Mesenchymal stem cell (in vitro differentiated cells and primary cell): ENCODE measurements at places on chromosomes 16 and 17.

DNA sequence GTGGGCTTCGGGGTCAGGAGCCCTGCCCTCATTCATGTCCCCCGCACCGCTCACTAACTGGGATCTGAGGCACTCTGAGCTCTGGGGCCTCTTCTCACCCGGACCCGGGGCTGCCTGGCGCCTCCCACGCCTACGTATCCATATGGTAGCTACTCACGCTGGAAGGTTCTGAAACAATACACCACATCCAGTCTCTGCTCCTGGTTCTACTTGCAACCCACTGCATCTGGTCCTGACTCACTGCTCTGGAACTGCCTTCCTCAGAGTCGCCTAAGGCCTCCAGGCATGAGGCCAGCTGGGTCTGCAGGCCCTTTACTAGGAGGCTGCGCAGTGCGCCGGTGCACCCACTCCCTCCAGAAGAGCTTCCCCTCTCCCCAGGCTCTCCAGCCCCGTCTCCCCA is 18.1 kb downstream of the USP36 start:
- DNase-seq, result peak; percentile 75

- DNase-seq, result no peak
Measured at GRCh38 chr17:60256174-60256573, 106.4 kb downstream of the CA4 start.

DNA sequence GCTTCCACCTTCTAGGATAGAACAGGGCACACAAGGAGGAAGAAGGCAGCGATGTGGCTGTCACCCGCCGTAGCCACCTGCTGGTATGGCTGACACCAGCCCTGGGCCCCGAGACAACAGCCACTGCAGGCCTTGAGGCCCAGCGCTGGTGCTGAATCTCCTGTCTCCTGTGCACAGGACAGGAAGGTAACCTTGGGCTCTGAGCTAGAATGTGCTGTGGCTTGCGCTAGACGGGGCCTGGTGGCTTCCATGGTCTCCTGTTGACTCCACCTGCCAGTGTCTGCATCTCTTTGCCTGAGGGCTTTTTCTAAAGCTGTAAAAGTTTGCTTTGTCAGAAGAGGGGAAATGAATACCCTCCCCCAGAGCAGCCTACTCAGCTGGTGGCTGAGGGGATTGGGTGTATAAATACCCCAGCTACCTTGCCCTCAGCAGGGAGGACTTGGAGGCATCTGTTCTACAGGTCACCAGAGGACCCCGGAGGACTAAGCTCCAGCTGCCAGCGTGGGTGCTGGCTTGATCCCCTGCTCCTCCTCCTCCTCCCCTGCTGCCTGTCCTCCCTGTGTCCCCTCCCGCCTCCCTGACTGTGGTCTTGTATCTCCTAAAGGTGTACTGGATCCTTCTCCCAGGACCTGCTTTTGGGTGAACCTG is 76.1 kb upstream of the SDK2 start:
- DNase-seq, result no peak

DNA sequence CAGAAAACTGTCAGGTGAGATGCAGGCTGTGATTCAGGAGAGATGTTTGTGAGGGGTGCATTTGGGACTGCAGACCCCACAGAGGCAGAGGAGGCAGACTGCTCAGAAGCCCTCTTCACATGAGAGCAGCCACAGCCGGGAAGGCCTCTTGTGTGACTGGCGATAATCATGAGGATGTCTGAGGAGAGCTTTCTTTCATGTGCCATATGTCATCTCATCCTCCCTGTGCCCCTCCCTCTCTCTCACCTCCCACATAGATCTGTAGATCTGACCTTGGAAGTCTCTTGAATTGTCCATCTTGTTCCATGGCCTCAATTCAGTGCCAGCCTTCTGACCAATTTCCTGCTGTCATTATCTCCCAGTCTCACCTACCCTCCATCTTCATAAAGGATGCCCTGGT is 50.5 kb downstream of the EPN2 start:
- DNase-seq, result no peak

GRCh38 chr17:27230996-27231395 is 62.9 kb upstream of the WSB1 start:
- no peak for DNase-seq

- no peak for DNase-seq
Measured at GRCh38 chr16:86010680-86011141, 111.7 kb downstream of the IRF8 start.

- DNase-seq, result no peak
Measured at GRCh38 chr16:77663711-77664110, 58.6 kb upstream of the NUDT7 start.

DNA sequence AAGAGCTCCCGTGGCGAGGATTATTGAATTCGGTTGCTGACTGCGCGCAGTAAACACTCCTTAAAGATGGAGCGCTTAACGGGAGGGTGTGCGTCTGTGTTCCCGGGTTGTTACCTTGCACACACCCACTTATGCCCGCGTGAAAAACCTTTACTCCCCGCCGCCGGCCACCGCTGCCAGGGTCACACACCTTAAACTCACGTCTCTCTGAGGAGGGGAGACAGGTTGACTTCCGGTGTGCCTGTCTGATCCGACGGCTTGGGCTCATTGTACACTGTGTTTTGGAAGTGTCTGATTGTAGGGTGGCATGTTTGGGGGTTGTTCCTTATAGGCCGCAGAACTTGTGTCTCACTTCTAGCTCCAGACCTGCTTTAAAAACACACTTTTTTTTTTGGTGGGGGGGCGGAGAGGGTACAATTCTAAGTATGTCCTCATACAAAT is 66.8 kb downstream of the KPNA2 start:
- DNase-seq, result peak; percentile 12

DNA sequence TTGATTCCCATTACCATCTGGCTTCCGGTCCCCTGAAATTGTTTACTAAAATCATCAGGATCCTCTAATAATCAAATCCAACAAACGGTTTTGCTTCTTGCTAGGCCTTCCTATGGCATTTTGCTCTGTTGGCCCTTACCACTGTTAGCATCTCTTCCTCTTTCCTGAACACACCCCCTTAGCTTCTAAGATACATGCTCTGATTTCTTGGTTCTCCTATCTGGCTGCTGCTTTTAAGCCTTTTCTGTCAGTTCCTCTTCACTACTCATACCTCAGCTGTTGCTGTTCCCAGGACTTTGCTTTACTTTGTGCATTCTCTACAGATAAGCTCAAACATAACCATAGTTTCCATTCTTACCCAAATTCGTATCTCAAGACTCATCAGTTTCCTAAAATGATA is 11.4 kb downstream of the CAPNS2 start:
- DNase-seq, result no peak

DNA sequence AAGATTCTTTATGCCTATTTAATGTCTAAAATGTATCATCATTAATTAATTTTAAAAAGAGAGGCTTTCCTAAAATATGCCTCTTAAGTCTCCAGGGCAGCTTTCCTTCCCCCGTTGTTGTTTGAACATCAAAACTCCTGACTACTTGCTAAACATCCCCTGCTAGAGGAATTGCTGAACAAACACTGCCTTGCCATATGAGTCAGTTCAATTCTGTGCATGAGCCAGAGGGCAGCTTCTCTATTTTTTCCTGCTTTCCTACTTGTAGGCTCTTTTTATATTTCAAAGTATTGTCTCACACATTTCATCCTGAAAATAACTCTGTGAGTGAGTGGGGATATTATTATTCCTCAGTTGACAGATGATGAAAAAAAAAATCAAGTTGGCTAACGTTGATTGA is 143.4 kb downstream of the HS3ST4 start:
- DNase-seq, result no peak

GRCh38 chr17:34886831-34887230 is 74.4 kb downstream of the CCT6B start:
- no peak for DNase-seq

GRCh38 chr16:11511801-11512200 is 74.9 kb downstream of the LITAF start:
- no peak for DNase-seq

GRCh38 chr16:60655514-60656153 is 1380.6 kb downstream of the CDH8 start:
- DNase-seq, result no peak

DNA sequence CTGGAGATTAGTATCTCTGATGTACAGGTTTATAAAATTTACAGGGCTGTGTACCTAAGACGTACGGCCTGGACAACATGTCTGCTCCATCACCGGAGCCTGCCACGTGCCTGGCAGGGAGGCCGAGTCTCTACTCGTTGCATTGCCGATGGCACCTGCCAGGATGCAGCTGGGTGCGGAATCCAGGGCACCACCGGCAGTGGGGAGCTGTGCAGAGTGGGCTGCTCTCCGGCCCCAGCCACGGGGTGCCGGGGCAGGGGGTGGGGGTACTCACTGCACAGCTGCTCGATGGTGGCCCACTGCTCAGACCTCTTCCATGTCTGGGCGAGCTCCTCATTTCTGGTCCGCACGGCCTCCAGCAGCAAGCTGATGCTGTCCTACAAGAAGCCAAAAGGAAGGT is 13.1 kb upstream of the FAAP100 start:
- no peak for DNase-seq

DNA sequence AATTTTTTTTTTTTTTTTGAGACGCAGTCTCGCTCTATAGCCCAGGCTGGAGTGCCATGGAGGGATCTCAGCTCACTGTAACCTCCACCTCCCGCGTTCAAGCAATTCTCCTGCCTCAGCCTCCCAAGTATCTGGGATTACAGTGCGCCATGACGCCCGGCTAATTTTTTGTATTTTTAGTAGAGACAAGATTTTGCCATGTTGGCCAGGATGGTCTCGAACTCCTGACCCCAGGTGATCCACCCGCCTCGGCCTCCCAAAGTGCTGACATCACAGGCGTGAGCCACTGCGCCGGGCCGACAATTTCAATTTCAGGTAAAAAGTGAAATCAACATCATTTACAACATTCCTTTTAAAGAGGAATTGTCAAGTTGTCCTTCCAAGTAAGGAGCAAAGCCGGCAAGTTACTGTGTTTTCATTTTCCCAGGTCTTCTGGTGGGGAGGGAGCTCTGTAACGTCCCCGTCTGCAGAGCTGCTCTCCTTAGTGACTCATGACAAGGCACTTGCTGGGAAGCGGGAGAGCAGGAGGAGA is 873 bp downstream of the NPLOC4 start:
- no peak for DNase-seq

DNA sequence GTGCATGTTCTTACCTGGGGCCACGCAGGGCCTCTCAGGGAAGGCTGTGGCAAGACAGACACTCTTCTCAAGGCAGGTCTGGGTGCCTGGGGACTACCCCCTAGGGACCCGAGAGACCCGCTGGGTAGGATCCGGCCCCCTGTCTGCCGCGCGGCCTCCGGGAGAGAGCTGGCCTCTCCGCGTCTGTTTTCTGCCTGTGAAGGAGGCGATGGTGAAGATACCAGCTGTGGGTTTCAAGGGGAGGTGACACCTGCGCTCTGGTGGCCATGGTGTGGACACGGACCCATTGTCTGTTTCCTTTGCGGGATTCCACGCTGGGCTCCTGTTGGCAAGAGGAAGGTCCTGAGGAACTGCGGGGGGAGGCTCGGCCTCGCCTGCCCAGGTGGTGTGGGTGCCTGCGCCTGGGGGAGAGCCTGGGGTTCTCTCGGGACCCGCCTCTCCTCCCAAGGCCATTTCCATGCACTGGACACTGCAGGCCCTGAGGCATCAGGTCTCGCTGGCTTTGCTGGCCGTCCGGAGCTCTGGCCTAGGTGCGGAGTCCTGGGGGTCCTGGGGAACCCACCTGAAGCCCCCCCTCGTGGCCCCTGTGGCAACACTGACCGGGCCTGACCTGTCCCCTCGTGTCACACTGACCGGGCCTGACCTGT is 12.2 kb upstream of the METRNL start:
- no peak for DNase-seq

GRCh38 chr16:20681821-20682760 is 15.4 kb downstream of the ACSM1 start:
- DNase-seq, result no peak

- peak; percentile 97 for DNase-seq
Measured at GRCh38 chr17:35022536-35023063, 40.9 kb downstream of the RFFL start.

GRCh38 chr16:168424-168823 is 2.6 kb downstream of the HBM start:
- no peak for DNase-seq

- peak; percentile 99 for DNase-seq
Measured at GRCh38 chr16:64440421-64440831, 681.4 kb downstream of the CDH11 start.

GRCh38 chr17:52420555-52421078 is 262.1 kb upstream of the CA10 start:
- DNase-seq, result no peak

GRCh38 chr17:3038941-3039340 is 24.5 kb downstream of the OR1D5 start:
- no peak for DNase-seq

DNA sequence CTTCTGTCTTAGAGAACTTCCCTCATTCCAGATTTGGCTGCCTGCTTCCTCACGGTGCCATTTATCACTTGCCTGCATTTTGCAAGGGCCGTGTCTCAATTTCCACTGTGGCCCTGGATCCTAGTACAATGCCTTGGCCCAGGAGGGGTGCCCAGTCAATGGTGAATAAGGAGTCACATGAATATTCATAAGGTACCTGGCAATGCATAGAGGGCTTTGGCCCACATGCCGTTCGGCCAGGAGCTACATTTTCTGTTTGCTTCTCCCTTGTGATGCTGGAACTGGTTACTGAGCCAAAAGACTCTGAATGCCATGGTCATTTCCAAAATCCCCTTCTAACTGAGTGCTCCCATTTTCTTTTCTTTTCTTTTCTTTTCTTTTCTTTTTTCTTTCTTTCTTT is 4.8 kb upstream of the PIRT start:
- no peak for DNase-seq

DNA sequence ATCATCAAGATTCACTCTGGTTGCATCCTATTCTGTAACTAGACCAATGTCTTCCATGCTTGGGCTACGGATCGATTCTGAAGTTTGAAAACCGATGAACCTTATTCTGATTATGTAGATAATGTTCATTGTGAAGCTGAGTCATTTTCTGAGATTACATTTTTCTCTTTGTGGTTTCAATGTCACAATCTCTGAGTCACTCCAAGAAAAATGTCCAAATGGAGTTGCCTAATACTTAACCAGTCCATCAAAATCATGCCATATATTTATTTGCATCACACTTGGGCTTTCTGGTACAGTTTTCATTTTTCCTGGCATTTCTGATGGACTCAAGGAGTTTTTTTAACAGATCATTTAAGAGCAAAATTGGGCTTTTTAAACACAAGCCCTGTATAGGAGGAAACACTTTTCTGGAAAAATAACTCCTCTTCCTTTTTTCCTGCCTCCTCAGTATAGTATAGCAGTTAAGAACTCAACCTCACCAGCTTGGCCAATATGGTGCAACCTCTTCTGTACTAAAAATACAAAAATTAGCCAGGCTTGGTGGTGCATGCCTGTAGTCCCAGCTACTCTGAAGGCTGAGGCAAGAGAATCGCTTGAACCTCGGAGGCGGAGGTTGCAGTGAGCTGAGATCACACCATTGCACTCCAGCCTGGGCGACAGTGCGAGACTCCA is 17.5 kb downstream of the CACNG3 start:
- no peak for DNase-seq

GRCh38 chr16:83886199-83886971 is 12.5 kb upstream of the MLYCD start:
- DNase-seq, result no peak

- no peak for DNase-seq
Measured at GRCh38 chr17:49815761-49816281, 27.3 kb downstream of the KAT7 start.
